ENCODE measurements at places on chromosomes 6 and 20. TPM values are rescaled to one million over a fixed set of nuclear protein-coding genes. Genes with fewer than 3 reads are reported as not detected.

GRCh38 chr20:31484001-31484400, 8.9 kb downstream of the REM1 start:
- DNase-seq = no peak

GRCh38 chr6:125789167-125789566, 1.6 kb upstream of the NCOA7 start:
- no peak for DNase-seq

DNA sequence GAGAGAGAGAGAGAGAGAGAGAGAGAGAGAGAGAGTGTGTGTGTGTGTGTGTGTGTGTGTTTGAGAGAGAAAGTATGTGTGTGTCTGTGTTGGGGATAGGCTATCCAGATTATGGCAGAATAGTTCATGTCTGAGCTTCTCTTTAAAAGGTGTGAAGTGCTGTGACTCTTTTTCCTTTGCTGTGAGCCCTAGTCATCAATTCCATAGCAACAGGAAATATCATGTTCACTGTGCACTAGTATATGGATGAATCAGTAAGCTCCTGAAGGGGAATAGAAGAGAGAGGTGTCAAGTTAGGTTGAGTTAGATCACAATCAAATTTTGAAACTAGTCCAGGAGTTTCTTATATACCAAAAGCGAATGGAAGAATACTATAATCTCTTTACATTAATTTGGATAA, 318.7 kb downstream of the RFPL4B start:
- peak; percentile 80 for DNase-seq

- DNase-seq = no peak
Observed at GRCh38 chr6:42704251-42704936, 18.0 kb downstream of the PRPH2 start.

GRCh38 chr20:23856736-23857135, 22.8 kb downstream of the CST5 start:
- DNase-seq = no peak

DNA sequence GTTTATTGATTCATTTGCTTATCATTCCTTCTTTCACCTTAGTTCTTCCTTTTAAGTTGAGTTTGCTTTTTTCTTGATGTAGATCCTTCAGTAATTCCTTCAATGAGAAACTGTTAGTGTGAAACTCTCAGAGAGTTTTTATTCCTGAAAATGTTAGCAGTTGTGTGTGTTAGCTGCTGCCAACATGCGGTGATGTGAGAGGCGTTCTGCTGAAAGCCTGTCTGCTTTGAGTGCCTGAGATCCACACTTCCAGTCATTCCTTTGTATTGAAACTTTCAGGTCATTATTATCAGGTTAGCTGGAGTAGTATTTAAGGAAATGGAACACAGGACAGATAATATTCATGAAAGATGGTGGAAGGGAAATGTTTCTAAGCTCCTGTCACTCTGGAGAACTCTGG, 70.0 kb upstream of the SUPT3H start:
- DNase-seq = no peak

- no peak for DNase-seq
Observed at GRCh38 chr6:134065706-134066105, 13.3 kb upstream of the SLC2A12 start.

SIRPG gene
- 0.03 TPM for total RNA-seq

CPNE5 gene
- 1.3 TPM for total RNA-seq

COL11A2 gene
- 0.77 TPM for total RNA-seq

Data from HT1080 (cell line).